ENCODE measurements at places on chromosomes 5 and 9. TPM values are rescaled to one million over a fixed set of nuclear protein-coding genes. Genes with fewer than 3 reads are reported as not detected.

GRCh38 chr5:80054682-80055081 is 19.5 kb downstream of the THBS4 start:
- DNase-seq, result no peak

Gene MOB3B
- 0.03 TPM for total RNA-seq

- DNase-seq, result no peak
These were observed 136.3 kb upstream of the RASEF start for GRCh38 chr9:83199240-83199639.

DNA sequence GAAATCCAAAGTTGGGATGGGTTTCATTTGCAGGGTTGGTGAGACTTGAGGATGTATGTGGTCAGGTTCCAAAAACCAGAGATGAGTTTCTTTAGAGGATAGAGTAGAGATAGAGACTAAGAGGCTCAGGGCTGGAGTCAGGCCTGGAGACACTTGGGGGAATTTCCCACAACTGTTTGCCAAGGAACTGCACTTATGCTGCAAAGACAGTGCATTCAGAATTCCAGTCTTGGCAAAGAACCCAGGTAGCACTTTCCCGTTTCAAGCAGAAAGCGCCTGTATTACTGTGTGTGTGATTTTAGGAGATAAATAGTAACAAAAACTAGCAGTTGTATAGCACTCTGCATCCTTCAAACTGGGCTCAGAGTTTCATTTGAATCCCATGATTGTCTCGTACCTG is 55.4 kb downstream of the SNCAIP start:
- DNase-seq, result no peak

Gene FOXE1
- total RNA-seq, result 0.82 TPM

- DNase-seq, result no peak
These were observed 123.0 kb upstream of the FSTL4 start for GRCh38 chr5:133735346-133735745.

Gene TLR4
- total RNA-seq, result 0.33 TPM

Gene ACTBL2
- not detected for total RNA-seq

Gene BRINP1
- total RNA-seq, result not detected

Gene STPG3
- 0.26 TPM for total RNA-seq

GRCh38 chr5:10507575-10508096 is 56.2 kb upstream of the ANKRD33B start:
- no peak for DNase-seq

- DNase-seq, result no peak
These were observed 37.7 kb downstream of the RGS3 start for GRCh38 chr9:113501129-113501686.

Gene GPR151
- not detected for total RNA-seq

DNA sequence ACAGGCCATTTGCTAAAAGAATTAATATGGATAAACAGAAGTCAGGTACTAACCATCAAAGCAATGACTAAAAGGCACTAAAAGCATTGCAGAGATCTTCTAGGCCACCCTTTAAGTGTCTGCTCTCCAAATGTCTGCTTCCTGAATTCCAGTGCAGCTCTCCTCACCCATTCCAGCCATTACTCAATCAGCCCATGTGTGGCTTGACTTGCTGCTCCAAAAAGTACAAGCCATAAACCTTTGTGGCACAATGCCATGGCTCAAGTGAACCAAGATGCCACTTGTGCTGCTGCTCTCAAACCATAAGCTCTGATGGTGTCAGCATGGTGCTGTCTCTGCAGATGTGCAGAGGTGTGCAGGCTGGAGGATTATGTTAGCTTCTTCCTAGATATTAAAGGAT is 290.2 kb upstream of the POU5F2 start:
- no peak for DNase-seq

DNA sequence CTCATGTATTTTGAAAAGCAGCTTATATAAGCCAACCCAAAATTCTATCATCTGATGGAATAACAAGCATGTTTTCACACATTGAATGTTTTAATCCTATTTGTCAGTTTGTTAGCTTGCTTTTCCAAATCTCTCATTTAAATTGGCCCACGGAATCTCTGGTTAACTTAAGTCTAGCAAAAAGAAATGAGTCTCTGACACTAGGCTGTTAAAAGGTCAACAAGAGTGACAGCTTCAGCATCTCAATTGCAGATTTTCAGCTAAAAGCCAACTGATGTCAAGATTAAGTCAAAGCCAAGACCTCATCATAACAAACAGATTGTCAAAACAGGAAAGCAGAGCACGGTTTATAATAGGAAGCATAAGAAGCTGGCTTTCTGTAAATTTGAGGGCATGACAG is 49.4 kb upstream of the CDH9 start:
- DNase-seq, result no peak

Gene INSL4
- not detected for total RNA-seq

Gene FOXD4
- total RNA-seq, result 0.23 TPM

GRCh38 chr5:113218200-113218599 is 216.6 kb downstream of the TSSK1B start:
- DNase-seq, result no peak

GRCh38 chr5:42397267-42397666 is 26.0 kb upstream of the GHR start:
- DNase-seq, result no peak

GRCh38 chr9:22838266-22838665 is 391.6 kb downstream of the DMRTA1 start:
- DNase-seq, result no peak

- DNase-seq, result no peak
These were observed 47.8 kb downstream of the PDE4D start for GRCh38 chr5:59845730-59846129.

Gene LCN9
- not detected for total RNA-seq

GRCh38 chr9:19641046-19641445 is 147.8 kb downstream of the SLC24A2 start:
- DNase-seq, result no peak

- no peak for DNase-seq
These were observed 51.2 kb downstream of the IPPK start for GRCh38 chr9:92618633-92619225.

- no peak for DNase-seq
These were observed 416.3 kb downstream of the SPATA31D1 start for GRCh38 chr9:82404881-82405280.

Gene LCN15
- 0.05 TPM for total RNA-seq

Gene IFNA2
- total RNA-seq, result not detected

DNA sequence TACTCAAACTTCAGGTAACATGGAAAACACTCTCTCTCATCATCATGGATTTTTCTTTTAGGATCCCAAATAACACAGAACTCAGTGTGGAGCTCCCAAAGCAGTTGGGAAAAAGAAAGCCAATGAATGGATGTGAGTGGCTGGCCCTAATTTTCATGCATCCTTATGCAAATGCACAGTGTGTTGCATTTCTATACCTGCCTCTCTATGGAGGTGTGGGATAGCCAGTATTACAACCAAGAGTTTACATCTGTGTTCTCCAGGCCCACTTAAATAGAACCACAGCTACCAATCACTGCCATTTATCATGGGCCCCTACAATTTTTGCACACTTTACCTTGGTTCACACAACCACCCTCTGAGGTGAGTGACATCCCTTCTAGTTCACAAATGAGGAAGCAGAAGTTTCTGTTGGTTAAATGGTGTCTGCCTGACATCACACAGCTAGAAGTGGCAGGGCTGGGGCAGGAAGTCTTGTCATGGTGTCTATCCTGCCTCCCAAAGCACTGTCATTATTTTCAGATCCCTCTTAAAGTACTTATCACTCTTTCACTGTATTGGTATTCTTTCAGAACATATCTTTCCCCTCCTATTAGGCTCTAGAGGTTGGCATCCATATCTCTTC is 17.3 kb downstream of the MAMDC2 start:
- no peak for DNase-seq

DNA sequence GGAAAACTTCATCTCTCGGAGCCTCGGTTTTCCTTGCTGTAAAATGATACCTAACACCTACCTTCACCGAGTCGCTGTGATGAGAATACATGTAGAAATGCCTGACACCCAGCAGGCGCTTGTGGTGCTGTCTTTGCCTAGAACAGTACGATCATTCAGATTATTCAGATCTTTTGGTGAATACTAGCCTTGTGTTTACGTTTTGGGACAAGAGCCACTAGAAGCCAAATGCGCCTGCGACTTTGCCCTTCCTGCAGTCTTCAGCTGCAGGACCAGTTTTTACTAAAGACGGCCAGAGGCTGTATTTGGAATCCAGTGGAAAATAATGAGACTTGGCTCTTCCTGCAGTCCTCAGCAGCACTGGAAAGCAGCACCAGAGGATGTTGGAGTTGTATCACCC is 189.6 kb downstream of the TRIO start:
- DNase-seq, result no peak

Gene CCNJL
- total RNA-seq, result 35.0 TPM

DNA sequence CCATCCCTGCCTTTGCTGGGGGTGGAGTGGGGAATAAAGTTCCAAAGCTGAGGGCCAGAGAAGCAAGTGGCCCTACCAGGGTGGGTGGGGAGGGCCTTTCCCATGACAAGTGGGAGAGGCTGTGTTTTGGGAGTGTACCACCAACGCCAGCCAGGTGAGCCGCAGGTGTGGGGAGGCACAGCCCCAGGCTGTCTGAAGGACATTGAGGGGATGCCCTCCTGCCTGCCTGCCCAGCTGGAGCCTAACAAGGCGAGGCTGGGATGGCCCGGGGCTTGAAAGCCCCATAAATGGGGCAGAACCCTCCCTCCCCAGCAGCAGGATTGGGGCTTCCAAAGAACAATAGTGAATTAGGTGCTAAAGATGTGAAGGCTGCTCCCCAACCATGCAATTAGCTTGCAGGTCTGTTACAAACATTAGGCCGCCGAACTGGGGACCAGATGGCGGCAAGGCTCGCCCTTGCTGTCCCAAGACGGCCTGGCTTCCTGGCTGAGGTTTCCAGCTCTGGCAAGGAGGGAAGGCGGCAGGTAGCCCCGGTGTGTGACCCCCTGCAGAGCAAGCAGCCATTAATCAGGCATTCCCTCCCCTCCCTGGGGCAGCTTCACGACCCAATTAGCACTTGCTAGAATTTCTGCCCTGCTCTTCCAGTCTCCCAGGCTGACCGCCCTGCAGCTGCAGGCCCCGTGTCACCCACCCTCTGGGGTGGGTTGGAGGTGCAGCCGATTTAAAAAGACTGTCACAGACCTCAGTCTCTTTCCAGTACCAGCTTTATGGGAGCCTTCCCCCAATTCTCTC is 42.9 kb downstream of the FGF18 start:
- DNase-seq, result no peak

GRCh38 chr5:179275941-179276837 is 69.1 kb downstream of the ADAMTS2 start:
- no peak for DNase-seq

Gene PFN3
- total RNA-seq, result not detected

DNA sequence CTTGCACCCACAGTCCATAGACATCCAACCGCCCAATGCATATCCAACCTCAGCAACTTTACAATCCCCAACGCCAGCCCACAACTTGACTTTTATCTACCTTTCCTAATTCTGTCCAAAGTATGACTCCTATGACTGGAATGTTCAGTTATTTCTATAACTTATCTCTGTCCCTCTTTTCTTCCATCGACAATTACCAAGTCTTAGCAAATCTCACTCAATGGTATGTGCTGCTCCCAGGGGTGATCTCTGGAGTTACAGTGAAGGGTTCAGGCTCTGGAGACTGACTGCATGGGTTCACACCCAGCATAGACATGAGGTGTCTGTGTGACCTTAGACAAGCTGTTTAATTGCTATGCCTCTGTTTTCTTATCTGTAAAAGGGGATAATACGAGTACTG is 106.9 kb downstream of the SPOCK1 start:
- DNase-seq, result no peak

DNA sequence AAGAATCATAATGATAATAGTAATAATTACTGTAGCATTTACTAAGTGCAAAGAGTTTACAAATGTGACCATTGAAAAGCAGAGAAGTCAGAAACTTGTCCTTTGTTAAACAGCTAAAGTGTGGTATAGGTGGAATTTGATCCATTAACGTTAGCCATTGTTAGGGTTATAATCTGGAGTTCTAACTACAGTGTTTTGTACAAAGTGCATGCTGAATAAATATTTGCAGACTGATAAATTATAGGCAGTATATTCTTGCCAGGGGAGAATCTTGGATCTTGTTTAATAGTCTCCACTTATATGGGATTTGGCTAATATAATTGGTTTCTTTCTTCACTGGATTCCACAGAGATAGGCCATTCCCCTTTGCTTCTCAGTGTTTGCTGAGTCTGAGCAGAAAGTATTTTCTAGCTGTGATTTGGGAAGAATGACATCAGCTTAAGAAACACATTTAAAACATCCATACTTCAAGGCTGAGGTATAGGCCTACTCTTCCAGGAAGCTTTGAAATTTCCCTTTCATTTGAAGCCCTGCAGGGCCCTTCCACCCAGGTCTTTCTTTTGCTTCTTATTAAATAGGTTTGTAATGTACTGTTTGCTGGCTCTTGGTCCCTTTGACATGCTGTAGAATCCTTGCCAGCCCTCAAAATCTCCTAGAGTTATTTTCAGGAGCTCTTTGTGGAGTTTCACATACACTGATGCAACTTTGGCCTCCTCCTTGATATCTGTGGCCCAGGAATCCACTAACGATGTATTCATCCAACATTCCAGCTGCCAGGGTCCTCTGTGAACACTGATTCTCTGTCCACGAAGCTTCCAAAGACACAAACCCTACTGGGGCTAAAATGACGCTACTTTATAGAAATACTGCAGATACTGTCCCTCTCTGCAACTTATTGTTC is 51.4 kb downstream of the ATP10B start:
- DNase-seq, result no peak

GRCh38 chr5:17024686-17025180 is 88.6 kb upstream of the MYO10 start:
- DNase-seq, result no peak

DNA sequence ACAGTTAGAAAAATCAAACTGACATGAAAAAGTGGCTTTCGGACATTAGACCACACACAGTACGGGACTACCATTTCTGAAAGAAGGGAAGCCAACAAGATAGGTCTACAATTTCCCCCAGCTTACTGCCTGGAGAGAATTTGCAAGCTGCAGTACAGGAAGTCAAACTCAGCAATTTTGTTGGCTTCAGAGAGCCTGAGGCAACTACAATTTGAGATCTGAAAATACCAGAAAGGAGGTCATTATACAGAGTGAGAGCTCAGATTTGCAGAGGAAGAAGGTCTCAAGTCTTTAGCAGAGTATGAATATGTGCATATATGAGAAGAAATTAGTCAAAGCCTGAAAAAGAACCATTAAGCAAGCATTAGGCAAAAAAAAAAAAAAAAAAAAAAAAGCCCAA is 83.0 kb downstream of the OXCT1 start:
- DNase-seq, result no peak

Gene NIM1K
- 0.59 TPM for total RNA-seq

- no peak for DNase-seq
These were observed 643 bp downstream of the PLEKHG4B start for GRCh38 chr5:92401-93220.

DNA sequence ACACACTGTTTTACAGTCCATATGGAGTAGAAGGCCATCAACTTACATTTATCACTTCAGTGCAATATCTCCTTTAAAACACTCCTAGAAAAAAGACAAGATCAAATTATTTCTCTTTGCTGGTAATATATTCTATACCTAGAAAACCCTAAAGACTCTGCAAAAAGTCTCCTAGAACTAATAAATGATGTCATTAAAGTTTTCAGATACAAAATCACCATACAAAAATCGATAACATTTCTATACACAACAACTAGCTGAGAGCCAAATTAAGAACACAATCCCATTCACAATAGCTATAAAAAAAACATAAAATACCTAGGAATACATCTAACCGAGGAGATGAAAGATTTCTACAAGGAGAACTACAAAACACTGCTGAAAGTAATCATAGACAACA is 300.3 kb downstream of the CETN3 start:
- DNase-seq, result no peak
